ENCODE measurements at places on chromosomes 3 and 15. TPM values are rescaled to one million over a fixed set of nuclear protein-coding genes. Genes with fewer than 3 reads are reported as not detected.

DNA sequence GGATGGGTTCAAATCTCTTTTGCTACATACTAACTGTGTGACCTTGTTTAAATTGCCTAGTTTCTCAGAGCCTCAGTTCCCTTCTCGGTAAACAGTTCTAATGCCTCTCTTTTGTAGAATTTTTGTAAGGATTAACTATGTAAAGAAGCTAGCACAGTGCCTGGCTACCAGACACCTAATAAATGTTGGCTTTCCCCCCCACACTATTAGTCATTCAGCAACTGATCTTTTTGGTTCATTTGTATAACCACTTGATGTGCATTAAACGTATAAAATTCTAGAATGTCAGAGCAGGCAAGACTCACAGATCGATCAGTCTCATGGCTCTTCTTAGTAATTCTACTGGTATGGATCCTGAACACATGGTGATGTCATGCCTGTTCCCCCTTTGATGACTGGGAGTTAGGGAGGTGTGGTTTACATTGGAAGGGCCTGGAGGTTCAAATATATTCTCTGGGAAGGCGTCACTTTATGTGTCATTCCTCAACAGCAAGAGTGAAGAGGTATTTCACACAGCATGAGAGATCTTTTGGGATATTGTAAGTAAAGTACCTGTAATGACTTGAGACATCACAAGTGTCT is 6.5 kb downstream of the TAGLN3 start:
- DNase-seq = no peak

- no peak for DNase-seq
These were observed 33.8 kb upstream of the EPHB1 start for GRCh38 chr3:134761213-134761612.

GRCh38 chr3:185825639-185826481 is 1.0 kb upstream of the IGF2BP2 start:
- peak; percentile 64 for DNase-seq

FGF7 gene
- 14.9 TPM for polyA plus RNA-seq

AGBL1 gene
- 0.07 TPM for polyA plus RNA-seq

GRCh38 chr3:182364323-182364722 is 429.0 kb upstream of the ATP11B start:
- no peak for DNase-seq

GOLGA8H gene
- 1.2 TPM for polyA plus RNA-seq

CPNE9 gene
- polyA plus RNA-seq = not detected
